ENCODE measurements at places on chromosomes 13 and 19.

- DNase-seq = no peak
Measured at GRCh38 chr19:3441986-3442329, 38.4 kb downstream of the SMIM24 start.

DNA sequence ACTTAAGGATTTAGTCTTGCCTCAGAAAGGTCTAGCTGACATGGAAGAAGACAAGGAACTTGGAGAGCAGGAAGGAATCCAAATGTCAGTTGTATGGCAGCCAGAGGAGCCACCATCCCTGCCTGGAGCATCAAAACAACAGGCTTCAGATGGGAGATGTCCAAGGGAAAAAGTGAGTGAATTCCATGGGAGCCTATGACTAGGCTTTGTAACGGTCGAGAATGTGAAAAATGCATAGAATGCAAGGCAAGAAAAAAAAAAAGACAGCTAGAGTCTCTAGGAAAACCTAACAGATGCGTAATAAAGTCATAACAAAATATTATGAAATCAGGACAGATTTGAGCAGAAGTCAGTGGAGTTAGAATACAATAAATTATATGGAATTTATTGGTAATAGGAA, 183.7 kb upstream of the LSM14A start:
- DNase-seq = no peak

DNA sequence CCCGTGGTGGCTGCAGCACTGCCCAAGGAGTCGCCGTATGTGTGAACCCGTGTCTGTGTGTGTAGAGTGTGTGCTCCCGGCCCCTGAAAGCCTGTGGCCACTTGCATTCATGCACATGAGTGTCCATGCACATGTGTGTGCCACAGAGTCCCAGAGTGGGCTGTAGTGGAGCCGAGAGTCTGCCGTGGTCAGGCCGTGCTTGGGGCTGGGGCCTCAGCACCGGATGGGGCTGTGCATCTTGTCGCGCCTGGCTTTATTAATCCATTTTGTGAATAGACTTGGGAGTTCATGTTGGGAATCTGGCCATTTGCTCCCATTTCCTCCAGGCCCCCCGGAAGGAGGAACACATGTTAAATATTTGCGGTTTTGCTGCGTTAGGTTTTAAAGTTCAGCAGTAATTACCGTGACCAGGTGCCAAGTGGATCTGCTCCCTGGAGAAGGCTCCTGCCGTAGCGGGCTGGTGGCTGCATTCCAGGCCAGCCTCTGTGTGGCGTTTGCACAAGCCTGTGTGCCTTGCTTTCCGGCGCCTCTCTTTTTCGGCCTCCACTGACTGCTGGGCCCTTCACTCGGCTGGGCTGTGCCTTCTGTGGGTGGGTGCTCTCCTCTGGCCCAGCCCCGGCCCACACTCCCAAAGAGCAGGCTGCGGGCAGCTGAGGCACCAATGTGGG, 69.2 kb upstream of the KCTD15 start:
- DNase-seq = no peak

DNA sequence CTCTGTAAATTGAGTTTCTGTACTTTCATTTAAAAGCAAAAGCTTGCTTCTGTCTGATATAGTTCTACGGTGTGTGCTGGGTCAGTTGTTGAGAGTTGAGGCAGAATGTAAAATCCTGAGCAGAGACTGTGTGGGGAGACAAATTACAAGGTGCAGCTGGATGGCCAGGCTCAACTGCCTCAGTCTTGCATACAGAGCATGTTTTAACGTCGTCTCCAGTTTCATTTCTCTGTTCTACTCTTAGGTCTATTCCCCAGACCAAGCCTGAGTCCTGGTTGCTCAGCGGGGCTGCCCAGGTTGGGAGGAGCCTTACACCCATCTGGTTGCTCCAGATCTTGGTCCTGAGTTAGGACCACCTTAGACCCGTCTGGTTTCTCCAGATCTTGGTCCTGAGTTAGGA, 54.4 kb upstream of the MEDAG start:
- DNase-seq = no peak

DNA sequence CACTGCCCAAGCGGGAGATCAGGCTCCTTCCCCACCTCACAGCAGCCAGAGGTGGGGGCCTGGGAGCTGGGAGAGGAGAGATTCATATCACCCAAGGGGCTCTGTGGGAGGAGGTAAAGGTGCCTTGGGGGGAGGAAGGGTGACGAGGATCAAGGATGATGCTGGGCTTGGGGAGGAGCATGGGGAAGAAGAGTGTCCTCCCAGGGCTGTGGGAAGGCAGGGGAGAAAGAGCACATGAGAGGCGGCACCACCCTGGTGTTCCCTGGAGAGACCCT, 82.7 kb downstream of the ANKRD10 start:
- no peak for DNase-seq

DNA sequence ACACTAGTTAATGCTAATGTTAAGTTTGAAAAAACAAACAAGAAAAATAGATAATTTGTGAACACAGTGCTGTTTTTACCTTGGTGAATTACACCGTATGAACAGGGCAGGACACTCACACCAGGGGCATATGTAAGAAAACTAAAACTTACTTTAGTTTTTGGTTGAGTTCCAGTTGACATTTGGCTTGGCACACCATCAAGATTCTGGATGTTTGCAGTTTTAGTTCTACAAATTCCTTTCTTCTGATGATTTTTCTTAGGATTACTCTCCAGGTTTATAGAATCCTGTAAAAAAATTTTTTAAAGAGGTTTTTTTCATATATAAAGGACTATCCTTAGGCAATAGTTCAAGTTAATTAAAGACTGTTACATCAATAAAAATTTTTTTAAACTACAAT, 238.5 kb upstream of the STARD13 start:
- DNase-seq = peak; percentile 86

DNA sequence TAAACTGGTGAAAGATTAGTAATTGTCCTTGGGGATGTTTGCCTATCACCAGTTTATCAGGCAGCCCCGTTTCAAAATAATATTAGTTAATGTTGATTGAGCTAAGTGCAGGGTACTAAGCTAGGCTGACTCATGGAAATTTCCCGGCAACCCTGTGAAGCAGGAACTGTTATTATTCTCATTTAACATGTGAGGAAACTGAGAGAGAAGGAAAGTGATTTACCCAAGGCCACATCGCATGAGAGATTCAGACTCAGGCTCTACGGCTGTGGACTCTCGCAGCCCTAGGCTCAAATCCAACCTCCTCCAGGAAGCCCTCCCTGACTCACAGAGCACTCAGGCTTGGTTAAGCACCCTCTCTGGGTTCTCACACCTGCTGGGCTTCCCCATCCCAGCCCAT, 19.7 kb downstream of the CLPTM1 start:
- no peak for DNase-seq

DNA sequence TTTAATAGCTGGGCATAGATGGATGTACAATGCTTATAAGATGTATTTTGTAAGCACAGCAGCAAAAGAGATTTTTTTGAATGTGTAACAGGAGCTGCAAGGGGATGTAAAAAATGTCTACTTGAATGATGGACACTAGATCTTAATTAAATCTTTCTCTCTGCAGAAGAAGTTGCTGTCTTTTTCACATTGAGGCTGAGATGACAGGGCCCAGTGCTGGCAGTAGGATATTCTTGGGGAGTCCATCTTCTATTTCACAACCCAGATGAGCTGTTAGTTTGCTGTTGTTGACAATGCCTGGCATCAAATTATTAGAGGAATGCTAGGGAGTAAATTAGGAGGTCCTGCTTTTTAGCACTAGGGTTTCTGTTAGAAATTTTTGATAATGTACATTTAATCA, 698.7 kb downstream of the SLITRK5 start:
- no peak for DNase-seq

DNA sequence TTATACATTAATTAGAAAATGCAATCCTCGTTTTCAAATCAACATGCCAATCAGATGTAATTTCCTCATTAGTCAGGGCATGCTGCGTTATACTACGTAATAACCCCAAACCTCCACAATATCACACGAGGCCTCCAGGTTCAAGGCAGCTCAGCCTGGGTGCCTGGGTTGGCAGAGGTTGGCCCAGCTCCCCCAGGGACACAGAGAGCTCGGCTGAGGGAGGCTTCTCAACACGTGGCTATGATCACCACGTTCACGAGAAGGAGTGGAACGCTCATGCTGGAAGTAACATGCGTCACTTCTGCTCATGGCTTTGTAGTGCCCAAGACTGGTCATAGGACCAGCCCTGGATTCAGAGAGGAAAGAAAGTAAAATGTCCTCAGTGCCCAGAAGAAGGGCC, 144.9 kb upstream of the SOX1 start:
- DNase-seq = no peak

- DNase-seq = no peak
Measured at GRCh38 chr13:26531742-26532141, 25.7 kb upstream of the WASF3 start.

DNA sequence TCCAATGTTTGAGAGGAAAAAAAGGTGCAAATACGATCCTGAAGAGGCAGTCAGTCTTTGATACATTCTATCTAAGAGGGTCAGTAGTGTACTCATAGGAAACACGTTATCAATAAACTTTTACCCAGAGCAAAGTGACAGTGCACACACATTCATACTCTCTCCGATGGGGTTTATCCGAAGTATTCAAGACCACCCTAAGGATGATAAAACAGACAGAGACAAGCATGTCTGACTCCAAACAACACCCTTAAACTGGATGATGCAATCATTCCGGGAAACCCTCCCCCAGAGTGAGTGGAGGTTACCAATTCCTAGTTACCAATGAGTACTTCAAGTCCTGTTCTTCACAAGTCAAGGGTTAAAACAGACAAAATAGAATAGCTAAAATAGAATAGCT, 79.1 kb downstream of the DNAJC3 start:
- DNase-seq = no peak

DNA sequence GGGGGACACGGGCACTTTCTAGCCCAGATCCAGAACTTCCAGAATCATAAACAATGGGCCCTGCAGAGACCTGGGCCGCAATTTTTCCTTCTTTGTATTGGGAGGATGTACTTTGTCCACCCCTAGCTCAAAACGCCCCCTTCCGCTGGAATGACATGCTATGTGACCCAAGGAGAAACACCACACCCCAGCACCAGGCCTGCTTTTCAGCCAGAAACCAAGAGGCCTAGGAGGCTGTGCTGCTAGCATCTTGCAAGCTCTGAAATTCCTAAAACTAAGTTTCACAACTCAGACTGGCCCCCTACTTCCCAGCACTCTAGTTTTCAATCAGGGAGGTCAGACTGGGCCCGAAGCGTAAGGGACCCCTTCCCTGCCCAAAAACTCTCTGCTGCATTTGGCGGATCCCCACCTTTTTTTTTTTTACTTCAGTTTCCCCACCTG, 538 bp downstream of the LSM4 start:
- DNase-seq = peak; percentile 65
